ENCODE measurements at places on chromosomes 2 and 18. TPM values are rescaled to one million over a fixed set of nuclear protein-coding genes. Genes with fewer than 3 reads are reported as not detected.

ASB18 gene
- not detected for total RNA-seq

PPM1B gene
- 37.7 TPM for total RNA-seq

DYNAP gene
- not detected for total RNA-seq

TMEM178A gene
- 3.6 TPM for total RNA-seq

CD302 gene
- total RNA-seq = 141 TPM

EVX2 gene
- not detected for total RNA-seq

RASGRP3 gene
- 23.9 TPM for total RNA-seq

TTN gene
- 23.4 TPM for total RNA-seq

ITGB1BP1 gene
- total RNA-seq = 271 TPM

UGT1A8 gene
- total RNA-seq = not detected

GNAL gene
- 6.6 TPM for total RNA-seq

NETO1 gene
- total RNA-seq = 0.33 TPM

MYCN gene
- 0.59 TPM for total RNA-seq

TBR1 gene
- total RNA-seq = not detected

TMEM247 gene
- not detected for total RNA-seq
